Right lung (tissue), 10 donors: ENCODE measurements at places on chromosomes 2 and 18. TPM values are rescaled to one million over a fixed set of nuclear protein-coding genes. Genes with fewer than 3 reads are reported as not detected.
A peak's percentile ranks its signal among the peaks of the same experiment; 100 is the strongest.

DNA sequence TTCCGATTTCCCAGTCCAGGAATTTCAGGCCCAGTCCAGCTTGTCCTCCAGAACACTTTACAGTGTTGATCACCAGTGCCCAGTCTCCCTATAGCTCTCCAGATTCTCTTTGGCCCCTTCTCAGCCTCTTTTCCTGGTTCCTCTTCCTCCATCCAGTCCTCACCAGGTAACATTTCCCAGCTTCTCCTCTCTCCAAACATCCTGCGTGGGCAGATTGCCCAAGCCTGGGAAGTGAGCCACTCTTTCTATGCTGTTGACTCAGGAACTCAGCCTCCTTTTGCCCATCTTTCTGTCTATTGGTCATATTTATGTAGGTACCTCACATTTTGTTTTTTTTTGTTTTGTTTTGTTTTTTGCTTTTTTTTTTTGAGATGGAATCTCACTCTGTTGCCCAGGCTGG lies 109.4 kb downstream of the LYPD1 start:
- DNase-seq: no peak

GRCh38 chr2:44016282-44016681 lies 20.5 kb upstream of the LRPPRC start:
- peak; percentile 15 for DNase-seq

Gene DLX2
- polyA plus RNA-seq: not detected

DNA sequence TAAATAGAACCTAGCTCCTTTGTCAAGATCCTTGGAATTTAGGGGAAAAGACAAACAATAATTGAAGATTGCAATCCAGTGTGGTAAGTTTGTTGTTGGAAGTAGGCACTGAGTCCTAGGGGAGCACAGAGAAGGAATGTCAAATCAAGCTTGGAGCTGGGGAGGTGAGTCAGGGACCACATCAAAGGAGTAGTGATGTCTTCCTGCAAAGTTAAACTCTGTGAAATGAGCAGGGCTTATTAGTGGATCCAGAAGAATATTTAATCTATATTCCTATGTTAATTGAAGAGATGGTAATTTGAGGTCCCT lies 41.7 kb upstream of the NABP1 start:
- no peak for DNase-seq

DNA sequence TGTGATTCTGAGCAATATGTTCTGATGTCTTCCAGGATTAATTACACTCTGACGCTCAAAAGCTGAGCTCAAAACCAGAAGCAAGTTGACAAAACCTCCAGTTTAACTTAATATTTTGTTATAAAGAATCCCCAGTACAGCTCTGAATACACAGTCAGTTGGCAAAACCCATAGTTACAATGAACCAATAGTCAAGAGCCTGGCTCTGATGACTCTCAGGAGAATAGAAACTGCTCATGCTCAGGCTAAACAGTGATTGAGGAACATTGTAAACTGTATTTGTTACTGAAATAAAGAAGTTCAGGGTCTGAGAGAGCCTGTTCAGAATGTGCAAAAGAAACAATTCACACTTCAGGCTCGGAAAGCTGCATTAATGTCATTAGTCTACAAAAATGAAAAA lies 1565.9 kb downstream of the SUCLG1 start:
- DNase-seq: no peak

- no peak for DNase-seq
Observed at GRCh38 chr2:238043851-238044250, 16.9 kb upstream of the SCLY start.

DNA sequence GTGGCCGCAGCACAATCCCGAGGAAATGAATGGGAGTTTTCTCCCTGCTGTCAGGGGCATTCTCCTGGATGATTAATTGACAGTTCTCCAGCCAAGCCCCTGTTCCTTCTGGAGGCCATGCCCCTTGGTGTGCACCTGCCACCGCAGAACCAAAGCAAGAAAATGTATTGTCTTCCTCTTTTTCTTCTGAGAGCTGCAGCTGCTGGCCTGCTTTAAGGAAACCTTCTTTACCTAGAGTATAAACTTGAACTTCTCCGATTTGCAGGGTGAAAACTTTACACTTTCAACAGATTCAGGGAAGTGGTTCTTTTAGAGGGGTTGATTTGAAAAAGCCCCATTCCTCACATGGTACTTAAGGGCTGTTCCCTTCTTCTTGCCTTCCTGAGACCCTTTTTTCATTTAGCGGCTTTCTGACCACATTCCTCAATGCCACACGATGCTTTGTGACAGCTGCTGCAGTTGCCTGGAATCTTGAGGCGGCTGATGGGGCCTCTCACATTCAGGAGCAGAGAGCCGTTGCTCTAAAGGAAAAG lies 402.8 kb downstream of the TXNL1 start:
- DNase-seq: no peak

DNA sequence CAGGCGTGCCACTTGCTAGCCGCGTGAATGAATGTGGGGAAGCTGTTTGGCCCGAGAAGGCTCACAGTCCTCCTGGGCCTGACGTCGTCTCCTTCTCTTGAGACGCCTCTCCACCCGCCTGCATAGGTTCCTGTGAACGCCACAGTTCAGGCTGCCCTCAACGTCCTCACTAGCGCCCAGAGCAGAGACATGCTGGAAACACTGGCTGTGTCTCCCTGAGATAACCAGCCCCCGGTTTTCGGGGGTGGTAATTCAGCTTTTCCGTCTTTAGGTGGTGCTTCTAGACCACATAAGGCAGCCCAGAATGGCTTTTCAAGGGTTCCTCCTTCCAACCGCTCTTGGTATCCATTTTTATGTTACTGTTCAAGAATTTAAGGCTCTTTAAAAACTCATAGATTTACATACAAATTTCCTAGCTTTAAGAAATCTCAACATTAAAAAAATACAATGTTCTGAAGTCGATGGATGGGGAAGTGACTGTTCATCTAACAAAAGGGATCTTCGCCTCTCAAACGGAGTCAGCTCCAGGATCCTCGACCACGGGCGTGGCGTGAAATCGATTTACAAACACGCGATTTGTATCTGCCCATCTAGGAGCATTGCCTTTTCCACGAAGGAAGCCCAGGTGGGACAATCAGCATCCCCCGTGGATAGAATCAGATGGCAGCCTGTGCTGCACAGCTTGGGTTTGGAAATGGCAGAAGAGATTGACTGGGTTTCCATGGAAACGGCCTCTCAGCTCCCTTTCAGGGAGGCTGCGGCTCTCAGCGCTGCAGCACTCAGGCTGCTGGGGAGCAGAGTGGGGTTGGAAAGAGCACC lies 110.6 kb upstream of the PXDN start:
- no peak for DNase-seq

GRCh38 chr2:9895669-9896590 lies 52.7 kb downstream of the TAF1B start:
- no peak for DNase-seq

Gene APOB
- polyA plus RNA-seq: 0.06 TPM

- DNase-seq: no peak
Observed at GRCh38 chr2:192184349-192184748, 10.4 kb downstream of the TMEFF2 start.

DNA sequence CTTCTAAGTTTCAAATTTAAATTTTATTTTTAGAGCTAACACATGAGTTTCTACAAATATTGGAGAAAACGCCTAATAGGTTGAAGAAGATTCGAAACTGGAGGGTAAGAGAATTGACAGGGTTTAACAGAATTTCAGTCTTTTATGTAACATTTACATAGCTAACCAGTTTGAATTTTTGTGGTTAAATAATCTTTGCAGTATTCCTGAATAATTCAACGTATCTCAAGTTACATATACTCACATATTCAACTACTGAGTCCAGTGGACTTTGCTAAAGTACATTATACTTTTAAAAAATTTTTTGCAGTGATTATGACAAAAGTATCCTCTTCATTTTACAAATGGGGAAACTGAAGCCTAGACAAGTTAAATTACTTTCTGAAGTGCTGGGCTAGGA lies 34.0 kb downstream of the CCNT2 start:
- DNase-seq: no peak

Gene CYP27A1
- 30.3 TPM for polyA plus RNA-seq

DNA sequence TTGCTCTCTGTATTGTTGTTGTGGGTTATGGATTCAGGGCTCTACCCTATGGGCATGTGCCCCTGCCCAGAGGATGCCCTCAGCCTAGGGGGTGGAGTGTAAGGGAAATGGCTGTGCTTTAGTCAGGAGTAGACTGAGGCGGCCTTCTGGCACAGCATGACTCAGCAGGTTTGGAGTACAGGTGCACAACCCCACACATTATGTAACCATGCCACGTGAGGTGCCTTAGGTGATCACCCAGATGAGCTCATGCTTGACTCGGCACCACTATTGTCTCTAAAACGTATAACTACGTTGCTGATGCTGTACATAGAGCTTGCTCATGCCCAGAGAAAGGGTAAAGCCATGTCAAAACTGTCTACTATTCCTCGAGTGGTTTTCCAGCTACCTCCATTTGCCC lies 48.3 kb upstream of the ZC3H15 start:
- DNase-seq: no peak

GRCh38 chr2:130869441-130870160 lies 32.9 kb downstream of the ARHGEF4 start:
- DNase-seq: no peak

DNA sequence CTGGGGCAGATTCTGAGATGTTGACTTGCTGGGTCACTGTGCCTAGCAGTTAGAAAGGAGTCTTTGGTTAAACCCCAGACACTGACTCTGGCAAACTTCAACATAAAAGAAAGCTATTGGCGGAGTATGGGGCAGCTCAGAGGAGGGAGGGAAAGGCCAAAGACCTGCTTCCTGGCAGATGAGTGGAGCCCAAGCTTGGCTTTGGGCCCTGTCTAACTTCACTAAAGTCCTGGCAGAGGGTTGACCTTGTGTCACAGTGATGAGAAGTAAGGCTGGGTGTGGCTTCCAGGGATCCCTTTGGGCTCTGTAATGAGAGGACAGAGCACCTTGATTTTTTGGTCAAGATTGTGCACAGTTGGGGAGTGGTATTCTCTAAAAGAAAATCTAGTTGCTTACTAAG lies 129.8 kb upstream of the SEC11C start:
- DNase-seq: no peak

Gene GPR45
- polyA plus RNA-seq: 0.10 TPM

- DNase-seq: peak; percentile 84
Observed at GRCh38 chr2:156331572-156332283, 793 bp downstream of the NR4A2 start.

Gene VAMP5
- 57.3 TPM for polyA plus RNA-seq

GRCh38 chr2:39241588-39241987 lies 2.2 kb downstream of the CDKL4 start:
- no peak for DNase-seq

DNA sequence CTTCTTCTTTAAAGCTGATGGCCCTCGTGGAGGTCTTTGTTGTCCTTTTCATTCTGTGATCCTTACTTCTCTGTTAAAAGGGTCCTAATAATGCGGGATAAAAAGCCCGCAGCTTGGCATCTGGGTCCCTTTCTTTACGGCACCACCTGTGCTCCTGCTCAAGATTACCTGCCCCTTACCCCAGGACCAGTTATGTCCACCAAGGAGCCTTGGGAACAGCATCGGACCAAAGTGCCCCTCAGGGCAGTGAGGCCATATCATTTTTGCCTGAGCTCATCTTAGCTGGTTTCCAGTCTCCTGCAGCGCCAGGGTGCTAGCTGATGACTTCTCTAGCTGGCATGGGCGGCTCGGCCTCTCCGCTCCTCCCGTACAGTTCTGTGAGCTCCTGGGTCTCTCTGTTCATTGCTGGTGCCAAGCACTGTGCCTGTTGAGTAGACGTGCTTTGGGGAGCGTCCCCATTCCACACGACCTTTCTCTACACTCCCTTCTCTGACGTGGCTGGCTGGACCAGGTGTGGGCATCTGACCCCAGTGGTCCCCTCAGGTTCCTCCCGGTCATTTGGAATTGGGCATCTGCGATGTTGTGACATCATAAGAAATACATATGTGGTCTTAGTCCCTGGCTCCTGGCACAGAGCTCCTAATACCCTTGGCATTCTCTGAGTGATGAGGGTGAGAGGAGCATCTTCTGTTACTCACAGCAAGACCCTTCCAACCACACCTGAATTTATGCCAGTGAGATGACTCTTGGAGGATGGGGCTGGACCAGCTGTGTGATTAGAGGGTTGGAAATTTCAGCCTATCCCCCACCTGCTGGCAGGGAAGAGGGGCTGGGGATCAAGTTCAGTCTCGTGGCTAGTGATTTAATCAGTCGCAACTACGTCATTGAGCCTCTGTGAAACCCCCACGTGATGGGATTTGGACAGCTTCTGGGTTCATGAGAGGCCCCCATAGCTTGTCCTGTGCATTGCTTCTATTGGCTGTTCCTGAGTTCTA lies 134.2 kb upstream of the HS6ST1 start:
- no peak for DNase-seq

Gene SERPINB4
- polyA plus RNA-seq: not detected

GRCh38 chr2:23871206-23871605 lies 55.7 kb downstream of the ATAD2B start:
- DNase-seq: no peak

Gene TNS1
- 120 TPM for polyA plus RNA-seq

GRCh38 chr2:139550341-139550740 lies 770.2 kb upstream of the NXPH2 start:
- DNase-seq: no peak

DNA sequence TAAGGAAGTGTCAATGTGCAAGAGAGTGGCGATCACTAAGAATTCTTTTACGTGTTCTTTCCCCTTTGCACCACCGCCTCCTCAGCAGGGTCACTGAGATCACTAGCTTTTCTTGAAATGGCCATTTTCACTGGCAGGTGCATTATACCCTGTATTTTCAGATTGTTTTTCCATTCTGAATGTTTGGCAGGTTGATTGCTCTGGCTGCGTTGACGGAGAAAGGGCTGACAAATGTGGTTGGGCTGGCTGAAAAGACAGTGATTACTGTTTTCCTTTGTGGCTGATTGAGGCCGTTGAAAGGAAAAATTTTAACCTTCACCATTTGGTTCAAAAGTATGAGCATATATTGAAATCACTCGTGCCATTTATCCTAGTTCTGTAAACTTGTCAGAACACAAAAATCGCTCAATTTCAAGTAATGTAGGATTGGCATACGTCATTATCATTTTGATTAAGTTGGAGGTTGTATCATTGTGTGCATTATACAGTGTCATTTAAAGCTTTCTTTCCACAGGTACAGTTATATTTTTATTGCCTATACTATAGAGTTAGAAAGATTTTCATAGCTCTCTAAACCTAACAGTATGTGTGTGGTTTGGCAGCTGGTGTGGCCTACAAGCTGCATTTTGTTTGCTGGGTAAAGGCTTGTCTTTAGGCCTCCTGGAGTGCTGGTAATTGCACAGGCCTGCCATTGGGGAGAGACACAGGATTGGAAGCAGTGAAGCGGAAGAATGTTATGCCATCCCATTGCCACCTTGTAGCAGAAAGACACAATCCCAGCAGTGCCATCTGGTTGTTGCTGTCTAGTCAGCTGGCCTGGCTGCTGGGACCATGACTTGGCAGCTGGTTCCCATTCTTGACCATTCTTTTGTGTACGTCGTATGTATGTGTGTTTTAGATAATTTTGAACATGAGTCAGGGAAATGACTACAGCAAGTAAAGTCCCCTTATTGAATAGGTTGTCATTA lies 36.7 kb downstream of the DYNC1I2 start:
- no peak for DNase-seq

DNA sequence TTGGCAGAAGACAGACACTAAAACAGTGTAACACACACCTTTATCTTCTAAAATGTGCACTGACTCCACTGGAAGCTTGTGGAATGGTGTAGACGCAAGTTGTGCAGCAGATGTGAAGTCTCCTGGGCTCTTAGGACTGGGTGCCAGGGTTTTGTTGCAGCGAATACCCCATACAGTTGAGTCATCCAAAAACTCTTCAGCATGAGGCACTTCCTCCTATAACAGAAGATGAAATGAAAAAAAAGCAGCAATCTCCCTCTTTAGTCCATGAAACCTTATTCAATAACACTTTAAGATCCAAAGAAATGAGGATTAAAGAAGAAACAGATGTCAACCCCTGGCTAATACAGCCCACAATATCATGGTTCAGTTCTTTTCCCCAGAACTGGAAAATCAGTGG lies 22.2 kb downstream of the BUB1 start:
- no peak for DNase-seq
